Uterus (tissue), 4 donors: ENCODE measurements at places on chromosomes 11 and 22.
A peak's percentile ranks its signal among the peaks of the same experiment; 100 is the strongest.

DNA sequence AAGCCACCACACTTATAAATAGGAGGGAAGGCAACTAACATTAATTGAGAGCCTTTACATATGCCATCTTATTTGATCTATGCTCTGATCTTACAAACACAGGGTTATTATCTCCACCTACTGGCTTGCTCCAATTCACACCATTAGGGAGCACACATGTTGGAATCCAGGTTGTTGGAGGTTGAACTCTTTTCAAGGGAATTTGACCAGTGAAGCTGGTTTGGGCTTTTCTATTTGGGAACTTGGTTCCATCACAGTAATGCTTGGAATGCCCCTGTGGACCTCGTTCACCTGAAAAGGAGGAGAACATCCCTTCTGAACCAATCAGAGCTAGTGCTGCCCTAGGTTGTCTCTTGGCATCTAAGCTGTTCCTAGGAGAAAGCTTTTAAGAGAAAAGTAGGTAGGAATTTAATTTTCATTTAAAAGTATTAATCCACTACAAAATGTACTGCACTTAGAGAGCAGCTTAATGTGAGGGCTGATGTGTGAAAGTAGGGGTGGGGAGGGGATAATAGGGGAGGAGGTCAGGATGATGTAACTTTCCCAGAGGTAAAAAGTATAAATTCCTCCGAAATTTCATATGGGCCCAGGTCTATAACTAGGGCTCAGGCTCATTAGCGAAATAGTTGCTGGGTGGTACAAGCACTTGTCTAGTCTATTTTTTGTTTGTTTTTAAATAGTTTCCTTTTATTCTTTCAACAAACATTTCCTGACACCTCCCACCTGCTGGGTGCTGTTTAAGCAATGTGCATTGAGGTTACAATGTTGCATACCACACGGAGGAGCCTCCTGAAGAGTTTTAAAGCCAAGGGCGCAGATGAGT, 7.6 kb upstream of the MICAL2 start:
- no peak for DNase-seq

DNA sequence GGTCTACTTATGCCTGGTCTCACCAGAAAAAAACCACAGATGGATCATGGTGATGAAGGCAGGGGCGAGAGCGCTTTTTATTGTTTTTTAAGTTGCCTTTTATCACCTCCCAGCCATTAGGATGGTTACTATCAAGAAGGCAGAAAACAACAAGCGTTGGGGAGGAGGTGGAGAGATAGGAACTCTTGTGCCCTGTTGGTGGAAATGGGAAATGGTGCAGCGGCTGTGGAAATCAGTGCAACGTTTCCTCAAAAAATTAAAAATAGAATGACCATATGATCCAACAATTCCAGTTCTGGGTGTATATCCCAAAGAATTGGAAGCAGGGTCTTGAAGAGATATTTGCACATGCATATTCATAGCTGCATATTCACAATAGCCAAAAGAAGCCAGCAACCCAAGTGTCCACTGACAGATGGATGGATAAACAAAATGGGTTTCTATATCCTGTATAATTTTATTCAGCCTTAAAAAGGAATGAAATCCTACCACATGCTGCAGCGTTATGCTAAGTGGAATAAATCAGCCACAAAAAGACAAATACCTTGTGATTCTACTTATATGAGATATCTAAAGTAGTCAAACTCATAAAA, 20.5 kb upstream of the ACRV1 start:
- DNase-seq = no peak

- DNase-seq = no peak
Measured at GRCh38 chr11:69307871-69308431, 14.0 kb downstream of the MYEOV start.

DNA sequence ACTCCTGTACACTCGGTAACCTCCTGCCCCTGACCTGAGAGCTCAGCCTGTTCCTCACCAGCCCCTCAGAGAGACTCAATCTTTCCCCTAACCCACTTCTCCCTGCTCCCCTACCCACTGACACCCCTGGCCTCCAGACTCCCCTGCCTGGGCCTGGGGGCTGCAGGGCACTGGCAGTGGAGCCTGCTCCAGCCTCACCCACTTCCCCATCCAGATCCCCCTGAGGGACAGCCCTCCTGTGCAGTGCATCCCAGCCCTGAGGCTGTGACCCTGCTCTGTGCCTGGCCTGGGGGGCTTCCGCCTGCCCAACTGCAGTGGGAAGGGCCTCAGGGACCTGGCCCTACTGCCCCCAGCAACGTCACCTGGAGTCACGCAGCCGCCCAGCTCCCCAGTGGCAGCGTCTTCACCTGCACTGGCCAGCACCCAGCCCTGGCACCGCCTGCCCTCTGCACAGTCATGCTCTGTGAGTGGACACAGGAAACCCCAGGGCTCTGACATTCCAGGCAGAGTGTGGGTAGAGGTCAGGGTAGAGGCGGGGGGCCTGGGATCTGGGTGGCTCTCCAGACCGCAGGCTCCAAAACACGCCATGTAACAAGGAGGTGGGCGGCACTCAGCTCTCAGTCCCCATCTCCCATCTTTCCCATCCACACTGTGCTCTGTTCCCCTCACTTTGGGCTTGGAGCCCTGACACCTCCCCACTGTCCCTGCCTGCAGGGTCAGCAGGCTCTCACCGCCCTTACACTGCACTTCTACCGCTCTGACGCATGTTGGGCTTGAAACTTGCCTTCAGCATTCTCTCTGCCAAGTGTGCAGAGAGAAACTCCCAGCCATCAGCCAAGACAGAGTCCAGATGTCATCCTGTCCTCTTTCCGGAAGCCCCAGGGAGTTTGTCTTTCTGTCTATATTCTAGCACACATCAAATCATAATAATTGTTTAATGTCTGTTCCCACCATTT, 5.1 kb downstream of the VSIG10L2 start:
- DNase-seq = peak; percentile 88

DNA sequence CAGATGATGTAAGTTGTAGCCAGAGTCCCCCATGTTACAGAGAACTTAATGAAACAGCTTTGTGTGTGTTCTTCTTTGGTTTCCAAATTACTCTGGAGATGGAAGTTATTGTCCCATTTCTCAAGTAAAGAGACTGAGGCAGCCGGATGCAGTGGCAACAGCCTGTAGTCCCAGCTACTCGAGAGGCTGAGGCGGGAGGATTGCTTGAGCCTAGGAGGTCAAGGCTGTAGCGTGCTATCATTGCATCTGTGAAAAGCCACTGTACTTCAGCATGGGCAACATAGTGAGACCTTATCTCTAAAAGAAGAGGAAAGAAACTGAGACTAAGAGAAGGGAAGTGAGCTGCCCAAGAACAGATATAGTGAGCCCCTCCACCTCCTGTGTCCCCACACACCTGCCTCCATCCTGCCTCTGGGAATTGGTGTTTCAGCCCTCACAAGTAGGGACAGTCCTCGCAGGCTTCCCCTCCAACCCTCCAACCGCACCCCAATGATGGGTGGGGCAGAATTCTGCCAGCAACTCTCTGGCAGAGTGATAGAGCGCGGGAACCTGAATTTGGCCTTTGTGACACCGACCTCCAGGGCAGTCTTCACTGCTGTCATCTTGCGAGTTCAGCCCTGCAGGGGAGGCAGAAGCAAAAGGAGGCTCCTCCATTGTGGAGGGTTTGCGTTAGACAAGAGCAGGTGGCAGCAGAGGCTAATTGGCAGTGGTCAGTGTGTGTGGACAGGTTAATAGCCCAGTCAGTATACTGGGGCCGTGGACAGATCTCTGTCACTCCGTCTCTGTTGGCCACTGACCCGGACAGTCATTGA, 1.6 kb downstream of the PDXP start:
- DNase-seq = no peak

DNA sequence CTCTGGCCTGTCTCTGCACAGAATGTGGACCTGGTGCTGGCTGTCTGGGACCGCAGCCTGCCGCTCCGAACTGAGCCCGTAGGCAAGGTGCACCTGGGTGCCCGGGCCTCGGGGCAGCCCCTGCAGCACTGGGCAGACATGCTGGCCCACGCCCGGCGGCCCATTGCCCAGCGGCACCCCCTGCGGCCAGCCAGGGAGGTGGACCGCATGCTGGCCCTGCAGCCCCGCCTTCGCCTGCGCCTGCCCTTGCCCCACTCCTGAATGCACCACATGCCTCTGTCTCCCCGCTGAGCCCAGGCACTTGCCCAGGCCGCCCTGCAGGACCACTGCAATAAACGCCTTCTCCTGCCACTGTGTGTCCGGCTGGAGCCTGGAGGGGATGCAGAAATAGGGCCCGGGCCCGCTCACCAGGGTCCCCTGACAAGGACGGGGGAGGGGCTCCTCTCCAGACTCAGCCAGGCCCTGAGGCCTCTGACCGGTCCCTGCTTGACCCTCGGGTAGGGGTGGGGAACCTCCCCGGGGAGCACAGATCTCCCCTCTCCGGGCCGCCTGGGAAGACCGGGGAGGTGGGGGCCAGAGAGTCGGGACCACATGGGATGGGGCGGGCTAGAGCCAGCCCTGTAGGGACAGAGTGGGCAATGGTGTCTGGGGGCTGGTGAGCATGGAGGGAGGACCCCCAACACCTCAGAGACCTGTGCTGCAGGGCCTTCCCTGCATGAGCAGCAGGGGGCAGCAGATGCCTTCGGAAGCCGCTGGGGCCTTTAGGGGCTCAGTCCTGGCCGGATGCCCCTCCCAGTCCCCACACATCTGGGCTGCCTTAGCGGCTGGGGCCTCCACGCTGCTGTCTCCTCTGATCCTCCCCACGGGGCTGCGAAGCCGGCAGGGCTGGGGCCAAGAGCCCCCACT, 1.4 kb upstream of the TNNI2 start:
- peak; percentile 66 for DNase-seq

DNA sequence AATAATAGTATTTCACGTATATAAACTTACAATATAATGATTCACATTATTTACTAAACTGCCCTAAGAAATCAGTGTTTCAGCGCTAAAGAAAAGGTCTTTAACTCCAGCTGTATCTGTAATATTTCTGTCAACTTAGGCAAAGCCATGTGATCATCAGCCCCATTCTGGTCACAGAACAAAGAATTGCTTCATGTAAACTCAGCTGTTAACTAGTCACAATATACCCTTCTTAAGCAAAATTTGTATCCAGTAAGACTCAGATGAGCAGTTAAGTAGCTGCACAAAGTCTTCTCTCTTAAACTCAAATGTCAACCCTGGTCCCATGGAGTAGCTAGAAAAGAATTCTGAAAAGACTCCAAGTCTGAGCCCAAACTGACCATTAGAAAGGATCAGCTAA, 26.6 kb downstream of the HPS5 start:
- no peak for DNase-seq

- no peak for DNase-seq
Measured at GRCh38 chr11:375065-376025, 6.0 kb downstream of the B4GALNT4 start.

DNA sequence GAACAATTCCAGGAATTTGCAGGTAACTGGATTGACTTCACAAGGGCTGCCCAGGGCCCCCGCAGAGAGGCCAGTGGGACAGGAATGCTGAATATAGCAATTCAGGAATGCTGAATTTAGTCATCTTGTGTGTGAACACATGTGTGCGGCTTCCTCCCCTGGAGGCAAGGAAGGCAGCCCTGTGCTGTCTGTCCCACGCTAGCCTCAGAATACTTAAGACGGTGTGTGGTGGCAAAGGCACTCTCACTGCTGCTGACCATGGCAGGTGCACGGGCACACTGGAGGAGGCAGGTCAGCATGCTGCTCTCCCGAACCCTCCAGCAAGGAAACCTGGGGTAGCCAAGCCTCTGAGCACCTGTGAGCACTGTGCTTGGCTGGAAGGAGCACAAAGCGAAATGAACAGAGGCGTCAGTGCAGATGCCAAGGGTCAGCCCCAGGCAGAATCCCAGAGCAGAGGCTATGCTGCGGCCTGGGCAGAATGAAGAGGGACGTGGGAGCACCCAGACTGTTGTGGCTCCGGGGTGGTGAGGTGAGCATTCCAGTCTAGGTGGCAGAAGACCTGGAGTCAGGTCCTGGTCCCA, 2.7 kb downstream of the GNAZ start:
- no peak for DNase-seq

GRCh38 chr11:62081378-62082291, 42.2 kb upstream of the INCENP start:
- peak; percentile 83 for DNase-seq

GRCh38 chr11:282630-283360, 4.6 kb downstream of the NLRP6 start:
- DNase-seq = peak; percentile 7

GRCh38 chr11:10108915-10109680, 184.9 kb downstream of the SBF2 start:
- peak; percentile 36 for DNase-seq

- DNase-seq = peak; percentile 37
Measured at GRCh38 chr22:30763815-30764673, 69.4 kb downstream of the OSBP2 start.

DNA sequence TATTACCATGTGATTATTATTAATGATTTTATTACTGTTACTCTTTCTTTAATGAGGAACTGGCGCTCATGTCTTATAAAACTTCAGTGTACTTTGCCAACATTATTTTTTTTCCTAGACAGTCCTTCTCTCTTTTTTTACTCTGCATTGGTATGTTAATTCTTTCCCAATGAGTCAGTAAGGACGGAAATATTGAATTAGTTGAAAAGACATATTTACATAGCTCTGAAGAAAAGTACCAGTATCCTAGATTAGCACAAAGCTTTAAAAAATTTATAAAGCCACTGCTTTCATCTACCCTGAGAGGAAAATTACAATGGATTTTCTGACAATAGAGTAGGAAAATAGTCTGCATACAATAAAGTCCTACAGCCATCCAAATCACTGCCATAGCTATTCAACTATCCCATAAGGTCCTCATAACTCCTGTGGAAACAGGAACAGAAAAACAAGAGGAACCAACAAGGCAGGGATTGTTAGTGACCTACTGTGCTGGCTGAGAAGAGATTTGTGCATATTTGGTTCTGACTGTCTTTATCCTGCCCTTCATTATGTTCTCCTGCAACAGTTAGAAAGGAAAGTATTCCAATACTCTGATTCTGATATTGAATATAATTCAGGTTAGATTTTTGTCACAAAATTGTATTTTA, 314.4 kb downstream of the AASDHPPT start:
- no peak for DNase-seq

- no peak for DNase-seq
Measured at GRCh38 chr22:32687801-32688200, 113.7 kb upstream of the TIMP3 start.

- DNase-seq = no peak
Measured at GRCh38 chr11:35354644-35355043, 64.7 kb downstream of the SLC1A2 start.

- no peak for DNase-seq
Measured at GRCh38 chr11:125264100-125265022, 99.8 kb downstream of the PKNOX2 start.

- DNase-seq = no peak
Measured at GRCh38 chr11:112836256-112836602, 125.0 kb upstream of the NCAM1 start.

DNA sequence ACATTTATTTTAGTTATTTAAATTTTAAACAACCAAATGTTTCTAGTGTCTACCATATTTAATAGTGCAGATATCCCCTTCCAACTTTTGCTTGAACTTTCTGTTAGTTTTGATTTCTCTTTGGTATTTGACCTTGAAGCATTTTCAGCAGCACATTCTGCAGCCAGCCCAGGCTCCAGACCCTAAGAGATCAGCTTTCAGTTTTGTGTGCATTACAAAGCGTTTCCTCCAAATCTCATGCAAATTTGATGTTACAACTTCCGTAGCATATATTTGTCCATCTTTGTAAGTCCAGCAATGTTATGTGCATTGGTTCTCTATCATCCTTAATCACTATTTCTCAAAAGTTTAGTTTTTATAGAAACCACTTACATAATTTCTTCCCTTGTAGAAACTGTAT, 14.6 kb upstream of the SERGEF start:
- no peak for DNase-seq

- DNase-seq = no peak
Measured at GRCh38 chr22:45179276-45180049, 15.7 kb downstream of the NUP50 start.
